ENCODE measurements at places on chromosomes 5 and 9.

- no peak for DNase-seq
Measured at GRCh38 chr9:124559871-124560270, 52.7 kb upstream of the NR5A1 start.

GRCh38 chr5:50328193-50328729, 112.8 kb downstream of the EMB start:
- no peak for DNase-seq

GRCh38 chr5:89028595-89029285, 145.8 kb upstream of the MEF2C start:
- DNase-seq: no peak

DNA sequence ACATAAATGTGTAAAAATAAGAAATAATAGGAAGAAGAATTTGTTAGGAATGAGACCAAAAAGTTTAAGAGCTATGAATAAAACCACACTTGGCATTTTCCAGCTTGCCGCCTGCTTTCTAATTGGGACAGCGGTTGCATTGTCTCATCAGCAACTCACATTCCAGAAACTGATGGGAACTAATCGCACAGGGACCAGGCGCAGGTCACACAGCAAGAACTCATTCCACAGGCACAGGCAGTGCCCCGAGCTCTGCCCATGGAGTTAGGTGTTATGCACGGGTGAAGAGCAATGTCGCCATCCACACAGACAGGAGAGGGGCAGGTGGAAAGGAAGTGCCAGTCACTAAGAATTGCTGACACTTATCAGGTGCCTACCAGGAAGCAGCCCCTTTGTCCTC, 279.9 kb downstream of the NSG2 start:
- no peak for DNase-seq

DNA sequence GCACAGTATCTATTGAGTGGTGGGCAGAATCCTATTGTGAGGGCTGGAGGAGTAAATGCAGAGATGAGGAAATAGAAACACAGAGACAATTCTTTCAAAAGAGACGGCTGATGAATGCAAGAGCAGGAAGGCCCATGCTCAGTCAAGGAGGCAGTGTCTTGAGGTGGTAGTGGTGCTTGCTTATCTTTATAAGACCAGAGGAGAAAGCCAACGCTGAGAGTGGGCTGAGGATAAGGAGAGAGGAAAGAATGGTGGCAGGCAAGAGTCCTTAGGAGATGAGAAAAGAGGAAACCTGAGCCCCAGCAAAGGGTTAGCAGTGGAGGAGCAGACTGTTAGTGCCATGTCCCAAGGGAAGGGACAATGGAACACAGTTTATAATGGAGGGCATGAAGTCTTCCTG, 86.0 kb downstream of the SNCAIP start:
- DNase-seq: no peak

GRCh38 chr9:81565144-81565543, 124.2 kb downstream of the TLE1 start:
- DNase-seq: no peak

DNA sequence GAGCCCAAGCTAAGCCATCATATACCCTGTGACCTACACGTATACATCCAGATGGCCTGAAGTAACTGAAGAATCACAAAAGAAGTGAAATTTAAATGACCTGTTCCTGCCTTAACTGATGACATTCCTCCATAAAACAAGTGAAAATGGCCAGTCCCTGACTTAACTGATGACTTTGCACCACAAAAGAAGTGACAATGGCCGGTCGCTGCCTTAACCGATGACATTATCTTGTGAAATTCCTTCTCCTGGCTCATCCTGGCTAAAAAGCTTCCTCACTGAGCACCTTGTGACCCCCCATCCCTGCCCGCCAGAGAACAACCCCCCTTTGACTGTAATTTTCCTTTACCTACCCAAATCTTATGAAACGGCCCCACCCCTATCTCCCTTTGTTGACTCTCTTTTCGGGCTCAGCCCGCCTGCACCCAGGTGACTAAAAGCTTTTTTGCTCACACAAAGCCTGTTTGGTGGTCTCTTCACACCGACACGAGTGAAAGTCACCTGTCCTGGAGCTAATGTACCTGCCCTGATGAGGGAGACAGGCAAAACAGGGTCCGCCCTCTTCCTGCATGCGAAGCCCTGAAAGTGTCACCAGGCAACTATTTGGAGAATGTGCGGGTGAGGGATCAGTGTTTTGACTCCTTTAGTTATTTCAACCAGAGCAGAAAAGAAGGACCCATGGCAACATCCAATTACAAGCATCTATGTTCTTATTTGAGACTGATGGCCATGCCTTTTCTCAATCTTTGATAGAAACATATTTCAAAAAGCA, 266.1 kb downstream of the SMARCA2 start:
- DNase-seq: no peak

DNA sequence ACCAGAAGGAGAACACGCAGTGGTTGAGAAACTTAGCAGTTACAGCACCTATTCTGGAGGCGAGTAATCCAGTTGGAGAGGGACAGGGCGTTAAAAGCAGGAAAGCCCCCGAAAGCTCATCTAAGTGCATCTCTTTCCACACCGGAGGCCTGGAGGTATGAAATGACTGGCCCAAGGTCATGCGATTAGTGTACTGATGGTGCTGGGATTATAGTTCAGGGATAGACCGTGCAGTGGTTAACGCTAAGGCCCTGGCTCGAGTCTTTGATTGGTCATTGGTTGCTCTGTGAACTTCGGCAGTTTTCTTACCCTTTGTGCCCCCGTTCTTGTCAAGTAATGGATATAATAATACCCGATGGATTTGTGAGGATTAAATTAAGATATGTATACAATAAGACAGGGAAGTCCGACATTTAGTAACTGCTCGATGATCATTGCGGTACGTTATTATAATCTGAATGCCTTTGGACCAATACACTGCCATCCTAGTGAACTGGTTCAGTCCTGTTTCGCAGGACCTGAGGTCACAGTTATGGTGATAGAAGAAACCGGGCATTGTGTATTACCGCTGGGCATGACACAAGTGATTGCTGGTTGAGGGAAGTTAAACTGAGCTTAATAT, 960 bp downstream of the CANX start:
- no peak for DNase-seq

DNA sequence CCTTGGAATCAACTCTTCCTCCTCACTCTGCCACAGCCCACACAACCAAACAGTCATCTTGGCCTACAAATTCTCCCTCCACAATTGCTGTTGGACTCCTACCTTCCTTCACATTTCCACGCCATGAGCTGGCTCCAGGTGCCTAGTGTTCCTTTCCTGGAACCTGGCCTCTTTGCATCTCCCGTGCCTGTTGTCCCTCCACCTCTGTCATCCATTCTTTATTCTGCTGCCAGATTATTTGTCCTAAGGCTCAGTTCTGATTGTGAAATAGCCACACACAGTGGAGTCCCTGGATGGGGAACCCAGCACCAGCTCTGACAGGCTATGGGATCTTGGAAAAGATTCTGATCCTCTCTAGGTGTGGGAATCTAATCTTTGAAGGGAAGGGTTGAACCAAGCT, 109.1 kb upstream of the ANKH start:
- DNase-seq: no peak

DNA sequence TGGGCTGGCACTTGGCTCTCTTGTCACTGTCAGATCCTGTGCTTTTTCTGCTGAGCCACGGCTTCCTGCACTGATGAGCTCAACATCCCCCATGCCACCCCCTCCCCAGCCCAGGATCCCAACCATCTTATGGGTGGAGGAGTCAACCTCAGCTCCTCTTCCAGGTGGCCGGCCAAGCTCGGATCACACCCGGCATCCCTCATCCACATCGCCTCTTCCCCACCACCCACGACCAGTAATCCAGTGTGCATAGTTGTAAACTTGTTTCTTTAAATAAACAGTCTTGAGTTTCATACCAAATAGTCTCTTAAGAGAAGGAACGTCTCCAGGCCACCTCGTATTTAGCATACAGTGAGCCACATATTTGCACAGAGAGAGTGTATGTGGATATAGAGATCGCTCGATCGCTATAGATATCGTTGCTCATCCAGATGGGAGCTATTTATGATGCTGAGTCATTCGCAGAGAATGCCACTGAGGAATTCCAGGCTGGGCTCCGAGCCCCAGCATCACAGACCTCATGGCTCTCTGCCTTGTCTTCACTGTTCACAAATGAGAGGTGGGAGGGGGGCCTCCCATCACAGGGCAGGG, 61.8 kb upstream of the CPLX2 start:
- no peak for DNase-seq

DNA sequence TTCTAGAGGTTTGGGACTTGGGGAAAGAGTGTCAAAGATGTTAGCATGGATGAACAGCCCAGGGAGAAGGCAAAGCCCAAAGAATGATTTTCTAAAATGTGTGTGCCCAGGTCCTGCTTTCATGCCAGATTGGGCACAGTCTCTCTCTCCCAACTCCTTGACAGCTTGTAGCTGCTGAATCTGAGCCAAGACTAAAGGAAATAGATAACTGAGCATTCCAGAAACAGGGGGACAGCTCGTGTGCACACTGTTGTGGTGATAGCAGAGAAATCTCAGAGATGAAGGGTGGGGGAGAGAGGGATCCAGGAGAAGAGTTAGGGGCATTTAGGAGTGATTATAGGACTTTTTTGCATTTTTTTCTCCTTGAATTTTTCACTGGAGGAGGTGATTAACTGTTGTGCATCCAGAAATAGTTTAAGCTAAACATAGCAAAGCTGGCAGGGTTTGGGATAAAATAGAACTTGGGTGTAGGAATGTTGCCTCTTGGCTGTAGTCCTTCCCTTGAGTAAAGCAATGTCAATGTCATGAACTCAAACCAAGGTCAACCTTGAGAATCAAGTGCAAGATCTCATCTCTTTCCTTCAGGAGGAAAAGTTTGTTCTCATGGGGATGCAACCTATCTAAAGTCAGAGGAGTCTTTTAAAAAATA, 245.9 kb downstream of the SH3GL2 start:
- no peak for DNase-seq

- DNase-seq: peak; percentile 49
Measured at GRCh38 chr5:95822043-95822541, 434 bp downstream of the GLRX start.

- no peak for DNase-seq
Measured at GRCh38 chr5:176642675-176643490, 4.4 kb upstream of the TSPAN17 start.

- DNase-seq: no peak
Measured at GRCh38 chr9:87505869-87506678, 8.4 kb downstream of the DAPK1 start.

DNA sequence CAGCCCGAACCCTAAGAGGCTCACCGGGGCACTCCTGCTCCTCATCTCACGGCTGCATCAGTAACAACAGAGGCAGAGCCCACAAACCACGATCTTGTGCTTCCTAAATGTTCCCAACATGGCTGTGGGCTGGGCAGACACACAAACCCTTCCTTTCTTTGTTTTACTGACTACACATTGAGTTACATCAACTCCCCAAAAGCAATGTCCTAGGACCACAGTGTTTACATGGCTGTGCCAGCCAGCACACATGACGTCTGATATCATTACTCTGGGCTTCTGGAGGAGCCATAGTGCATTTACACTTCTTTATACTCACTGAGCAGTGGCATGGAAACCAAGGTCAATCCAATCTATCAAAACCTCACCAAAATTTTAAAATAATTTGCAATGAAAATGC, 101.4 kb downstream of the LHFPL2 start:
- no peak for DNase-seq

DNA sequence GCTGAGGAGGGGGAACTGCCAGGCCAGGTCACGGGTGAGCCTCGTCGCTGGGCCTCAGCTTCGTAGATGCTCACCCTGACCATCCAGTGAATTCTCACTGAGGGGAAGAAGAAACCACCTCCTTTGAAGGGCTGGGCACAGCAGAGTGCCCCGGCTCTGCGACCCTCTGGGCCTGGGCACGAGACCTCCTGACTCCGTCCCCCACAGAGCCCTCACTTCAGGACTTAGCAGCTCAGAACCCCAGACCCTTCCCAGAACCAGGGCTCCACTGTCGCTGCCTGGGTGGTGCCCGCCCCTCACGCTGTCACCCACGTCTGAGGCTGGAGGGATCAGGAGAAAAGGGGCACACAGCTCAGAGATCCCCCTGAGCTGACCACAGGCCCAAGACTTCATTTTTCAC, 34.3 kb upstream of the TMEM250 start:
- DNase-seq: no peak

DNA sequence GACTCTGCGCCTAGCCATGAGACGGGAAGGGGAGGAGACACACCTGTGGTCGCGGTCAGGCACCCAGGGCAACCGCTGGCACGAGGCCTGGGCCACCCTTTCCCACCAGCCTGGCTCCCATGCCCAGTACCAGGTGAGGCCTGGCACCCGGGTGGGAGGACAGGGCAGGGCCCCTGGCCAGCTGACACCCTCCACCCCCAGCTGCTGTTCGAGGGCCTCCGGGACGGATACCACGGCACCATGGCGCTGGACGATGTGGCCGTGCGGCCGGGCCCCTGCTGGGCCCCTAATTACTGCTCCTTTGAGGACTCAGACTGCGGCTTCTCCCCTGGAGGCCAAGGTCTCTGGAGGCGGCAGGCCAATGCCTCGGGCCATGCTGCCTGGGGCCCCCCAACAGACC, 5.0 kb downstream of the MAMDC4 start:
- no peak for DNase-seq

DNA sequence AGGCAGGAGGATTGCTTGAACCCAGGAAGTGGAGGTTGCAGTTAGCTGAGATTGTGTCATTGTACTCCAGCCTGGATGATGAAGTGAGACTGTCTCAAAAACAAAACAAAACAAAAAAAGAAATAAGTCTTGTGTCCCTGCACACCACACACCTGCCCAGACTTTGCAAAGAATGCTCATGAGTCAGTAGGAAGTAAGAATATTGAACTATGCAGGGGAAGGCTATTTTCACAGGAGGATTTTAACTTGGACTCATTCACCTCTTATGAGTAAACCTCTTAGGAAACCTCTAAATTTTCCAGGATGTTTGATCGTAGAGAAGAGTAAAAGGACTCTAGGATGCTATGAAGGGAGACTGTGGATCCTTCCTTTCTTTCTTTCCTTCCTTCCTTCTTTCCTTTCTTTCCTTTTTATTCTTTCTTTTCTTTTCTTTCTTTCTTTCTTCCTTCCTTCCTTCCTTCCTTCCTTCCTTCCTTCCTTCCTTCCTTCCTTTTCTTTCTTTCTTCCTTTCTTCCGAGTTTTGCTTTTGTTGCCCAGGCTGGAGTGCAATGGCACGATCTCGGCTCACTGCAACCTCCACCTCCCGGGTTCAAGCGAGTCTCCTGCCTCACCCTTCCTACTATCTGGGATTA, 96.7 kb upstream of the CLINT1 start:
- no peak for DNase-seq

DNA sequence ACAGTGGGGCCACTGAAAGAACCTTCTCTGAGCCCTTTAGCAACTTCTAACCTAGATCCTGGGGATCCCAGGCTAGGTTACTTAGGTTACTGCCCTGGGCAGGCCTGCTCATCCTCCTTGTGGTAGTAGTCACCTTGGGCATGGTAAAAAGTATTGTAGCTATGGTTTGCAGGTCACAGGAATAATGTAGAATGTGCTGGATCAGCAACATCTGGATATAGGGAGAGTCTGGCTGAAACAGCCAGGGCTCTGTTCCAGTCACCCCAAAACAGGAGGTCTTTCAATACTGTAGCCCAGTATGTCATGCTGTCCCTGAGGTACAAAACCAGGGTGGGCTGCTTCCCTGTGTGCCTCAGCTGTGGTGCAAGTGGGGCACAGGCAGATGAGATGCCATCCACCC, 33.6 kb downstream of the UGT3A2 start:
- no peak for DNase-seq

All from activated naive CD8-positive, alpha-beta T cell treated with anti-CD3 and anti-CD28 coated beads, Interleukin-2, amount 10 ng/mL, durations not matched to agents 7 days and 5 days (primary cell).